ENCODE measurements at places on chromosomes 1 and 21.
A peak's percentile ranks its signal among the peaks of the same experiment; 100 is the strongest.

DNA sequence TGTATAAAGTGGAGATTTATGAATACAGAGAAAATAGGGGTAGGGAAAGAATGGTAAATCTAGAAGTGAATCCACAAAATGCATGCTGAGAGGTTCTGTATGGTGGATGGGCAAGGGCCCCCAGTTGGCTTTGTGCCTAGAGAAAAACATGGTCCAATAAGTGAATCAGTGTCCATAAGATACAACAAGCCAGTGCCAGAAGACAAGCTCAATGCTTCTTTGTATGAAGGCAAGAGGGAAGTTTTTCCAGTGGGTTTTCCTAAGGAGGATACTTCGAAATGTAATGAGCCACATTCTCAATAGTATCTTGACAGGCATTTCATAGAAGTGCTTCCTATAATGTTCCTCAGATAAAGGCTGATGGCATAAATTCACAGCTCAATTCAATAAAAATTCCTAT is 169.4 kb upstream of the HMCN1 start:
- no peak for DNase-seq
- H3K36me3 ChIP-seq = no peaks in the 10 kb centered on the region
- no peak overlapping the region for H3K27ac ChIP-seq
- no peaks in the 10 kb centered on the region for H3K27me3 ChIP-seq

DNA sequence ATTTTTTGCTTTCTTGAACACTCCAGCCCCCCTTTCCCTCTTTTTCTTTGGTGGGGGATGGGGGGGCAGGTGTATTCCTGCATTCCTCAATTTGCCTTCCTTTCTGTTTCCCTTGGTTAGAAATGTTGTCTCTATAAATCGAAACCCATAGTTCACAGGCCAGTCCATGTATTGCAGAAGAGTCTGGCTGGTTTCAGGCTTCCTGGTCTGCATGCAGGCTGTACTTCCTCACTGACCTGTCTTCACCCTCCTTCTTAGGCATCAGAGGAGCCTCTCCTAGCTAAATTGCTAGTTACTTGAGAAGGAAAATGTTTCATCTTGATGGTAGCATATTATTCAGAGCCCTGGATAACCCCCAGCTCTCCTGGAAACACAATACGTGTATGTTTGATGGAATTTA is 140.0 kb downstream of the SPATA46 start:
- no peaks in the 10 kb centered on the region for H3K36me3 ChIP-seq
- no peak overlapping the region for H3K27ac ChIP-seq
- peaks cover 20% of the 10 kb centered on the region for H3K27me3 ChIP-seq
- no peak overlapping the region for H3K4me3 ChIP-seq

GRCh38 chr1:92755541-92756461 is 29.1 kb downstream of the EVI5 start:
- no peak overlapping the region for H3K27ac ChIP-seq
- H3K4me1 ChIP-seq = peaks cover 2% of the 10 kb centered on the region
- DNase-seq = no peak
- peaks cover 8% of the 10 kb centered on the region for H3K36me3 ChIP-seq
- no peaks in the 10 kb centered on the region for H3K27me3 ChIP-seq
- no peak overlapping the region for H3K4me3 ChIP-seq

- no peak overlapping the region for H3K27ac ChIP-seq
- no peaks in the 10 kb centered on the region for H3K27me3 ChIP-seq
- no peaks in the 10 kb centered on the region for H3K4me1 ChIP-seq
- H3K36me3 ChIP-seq = peaks cover 44% of the 10 kb centered on the region
- H3K4me3 ChIP-seq = no peak overlapping the region
These were observed 122.8 kb downstream of the SDCCAG8 start for GRCh38 chr1:243378669-243379068.

- no peak overlapping the region for H3K27ac ChIP-seq
- peaks cover 43% of the 10 kb centered on the region for H3K4me1 ChIP-seq
These were observed 5.7 kb upstream of the ADGRB2 start for GRCh38 chr1:31769720-31770390.

- H3K36me3 ChIP-seq = peaks cover 23% of the 10 kb centered on the region
- no peaks in the 10 kb centered on the region for H3K27me3 ChIP-seq
- DNase-seq = no peak
- H3K4me3 ChIP-seq = no peak overlapping the region
These were observed 172.7 kb downstream of the PATJ start for GRCh38 chr1:61914823-61915482.

DNA sequence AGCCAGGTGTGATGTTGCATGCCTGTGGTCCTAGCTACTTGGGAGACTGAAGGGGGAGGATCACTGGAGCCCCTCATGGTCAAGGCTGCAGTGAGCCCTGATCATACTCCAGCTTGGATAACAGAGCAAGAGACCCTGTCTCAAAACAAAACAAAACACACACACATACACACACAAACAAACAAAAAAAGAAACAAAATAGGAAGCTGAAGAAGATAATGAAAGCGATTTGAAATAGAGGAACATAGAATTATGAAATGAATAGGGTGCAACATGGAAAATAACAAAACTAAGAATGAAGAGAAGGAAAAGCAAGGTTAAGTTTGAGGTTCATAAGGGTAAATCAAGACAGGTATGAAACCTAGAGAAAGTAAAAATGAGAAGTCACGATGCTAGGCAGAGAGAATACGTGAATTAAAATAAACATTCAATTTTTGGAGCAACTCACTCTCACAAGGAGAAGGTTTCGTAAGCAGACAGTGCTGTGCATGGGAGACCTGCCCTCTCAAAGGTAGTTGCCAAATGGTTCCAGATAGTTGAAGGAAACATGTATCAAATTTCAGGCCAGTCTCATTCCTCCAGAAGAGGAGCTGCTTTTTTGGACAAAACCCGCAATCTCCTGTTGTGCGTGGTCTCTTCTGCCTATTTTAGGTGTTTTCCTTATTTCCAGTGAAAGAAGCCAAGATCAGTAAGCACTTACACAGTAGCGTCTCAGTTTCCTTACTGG is 3.3 kb downstream of the CD46 start:
- H3K27me3 ChIP-seq = no peaks in the 10 kb centered on the region
- H3K4me3 ChIP-seq = no peak overlapping the region

- no peak overlapping the region for H3K4me3 ChIP-seq
- no peak overlapping the region for H3K27ac ChIP-seq
- DNase-seq = no peak
- no peaks in the 10 kb centered on the region for H3K36me3 ChIP-seq
- H3K27me3 ChIP-seq = no peaks in the 10 kb centered on the region
- H3K4me1 ChIP-seq = peaks cover 2% of the 10 kb centered on the region
These were observed 101.7 kb upstream of the HAO2 start for GRCh38 chr1:119266858-119267257.

GRCh38 chr1:179091691-179092165 is 9.9 kb downstream of the TOR3A start:
- peaks cover 86% of the 10 kb centered on the region for H3K36me3 ChIP-seq
- DNase-seq = no peak
- H3K4me3 ChIP-seq = no peak overlapping the region
- peaks cover 33% of the 10 kb centered on the region for H3K4me1 ChIP-seq
- no peak overlapping the region for H3K27ac ChIP-seq

GRCh38 chr1:85692730-85693314 is 15.4 kb downstream of the ZNHIT6 start:
- H3K4me1 ChIP-seq = no peaks in the 10 kb centered on the region
- H3K27me3 ChIP-seq = no peaks in the 10 kb centered on the region
- no peak overlapping the region for H3K27ac ChIP-seq
- peaks cover 63% of the 10 kb centered on the region for H3K36me3 ChIP-seq
- H3K4me3 ChIP-seq = no peak overlapping the region

GRCh38 chr1:195789321-195789720 is 818.9 kb downstream of the KCNT2 start:
- H3K27ac ChIP-seq = no peak overlapping the region
- H3K4me1 ChIP-seq = no peaks in the 10 kb centered on the region
- H3K4me3 ChIP-seq = no peak overlapping the region
- no peak for DNase-seq
- H3K36me3 ChIP-seq = no peaks in the 10 kb centered on the region

DNA sequence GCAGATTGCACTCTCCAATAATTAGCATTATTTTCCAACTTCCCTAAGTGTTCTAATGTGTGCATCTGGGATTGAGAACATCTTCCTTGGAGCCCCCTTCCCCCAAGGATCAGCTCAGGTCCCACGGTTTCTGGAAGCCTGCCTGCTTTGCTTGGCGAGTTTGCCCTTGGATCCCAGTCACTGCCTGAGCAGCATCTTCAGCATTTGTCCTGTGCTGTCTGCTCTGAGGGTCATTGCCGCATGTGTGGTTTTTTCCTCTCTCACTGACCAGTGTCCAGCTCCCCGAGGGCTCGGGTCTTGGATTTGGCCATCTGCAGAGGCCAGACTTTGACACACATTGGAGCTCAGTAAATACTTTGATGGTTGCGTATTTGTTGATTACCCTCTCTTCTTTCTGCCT is 18.1 kb downstream of the VANGL2 start:
- peaks cover 2% of the 10 kb centered on the region for H3K36me3 ChIP-seq
- no peak overlapping the region for H3K4me3 ChIP-seq
- no peaks in the 10 kb centered on the region for H3K27me3 ChIP-seq
- no peaks in the 10 kb centered on the region for H3K4me1 ChIP-seq

DNA sequence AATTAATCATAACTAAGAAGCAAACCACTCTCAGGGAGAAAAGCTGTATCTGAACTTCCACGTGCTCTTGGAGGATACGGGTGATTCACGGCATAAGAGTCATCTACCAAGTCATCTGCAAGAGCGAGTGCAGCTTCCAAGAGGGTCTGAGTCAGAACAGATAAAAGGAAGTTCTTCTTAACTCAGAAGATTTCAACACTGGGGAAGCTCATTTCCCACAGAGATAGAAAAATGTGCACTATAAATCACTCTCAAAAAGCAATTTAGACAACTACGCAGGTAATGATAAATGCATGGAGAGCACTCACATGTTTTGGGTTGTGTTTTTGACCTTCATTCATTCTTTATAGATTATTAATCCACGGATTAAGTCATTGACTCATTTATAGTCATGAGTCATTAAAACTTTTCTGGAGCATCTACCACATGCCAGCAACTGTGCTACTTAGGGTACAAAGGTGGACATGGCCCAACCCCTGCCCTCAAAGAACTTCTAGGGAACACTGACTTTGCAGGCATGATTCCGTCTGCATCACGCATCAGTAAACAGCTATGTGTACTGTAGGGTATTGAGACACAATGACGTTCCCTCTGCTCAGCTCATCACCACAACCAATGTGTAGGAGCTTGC is 20.8 kb downstream of the KCNJ15 start:
- no peaks in the 10 kb centered on the region for H3K27me3 ChIP-seq
- H3K4me3 ChIP-seq = no peak overlapping the region
- no peaks in the 10 kb centered on the region for H3K36me3 ChIP-seq
- H3K4me1 ChIP-seq = no peaks in the 10 kb centered on the region
- DNase-seq = no peak

GRCh38 chr21:37281993-37282392 is 14.9 kb upstream of the VPS26C start:
- no peak overlapping the region for H3K27ac ChIP-seq
- no peak for DNase-seq
- H3K4me1 ChIP-seq = no peaks in the 10 kb centered on the region
- peaks cover 2% of the 10 kb centered on the region for H3K27me3 ChIP-seq
- H3K4me3 ChIP-seq = peak overlapping the region; percentile 68
- no peaks in the 10 kb centered on the region for H3K36me3 ChIP-seq

- no peak overlapping the region for H3K27ac ChIP-seq
- no peak for DNase-seq
- no peak overlapping the region for H3K4me3 ChIP-seq
- H3K27me3 ChIP-seq = peaks cover 67% of the 10 kb centered on the region
These were observed 1.0 kb downstream of the EPHA10 start for GRCh38 chr1:37763791-37764413.

DNA sequence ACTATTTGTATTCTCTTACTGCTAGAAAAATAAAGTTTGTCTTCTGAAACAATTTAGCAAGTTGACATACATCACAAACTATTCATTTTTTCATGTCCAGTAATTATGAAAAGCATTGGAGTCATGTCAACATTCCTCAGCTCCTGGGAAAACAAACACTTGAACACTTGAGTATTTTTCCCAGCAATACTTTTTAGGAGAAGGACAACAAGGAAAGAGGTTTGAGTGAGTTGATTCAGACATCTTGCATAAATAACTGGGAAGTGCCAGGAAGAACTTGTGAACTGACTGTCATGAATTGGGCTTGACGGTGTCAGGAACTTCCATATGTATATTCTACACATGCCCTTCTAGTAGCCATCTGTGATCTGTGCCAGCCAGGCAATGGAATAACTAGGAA is 195.6 kb downstream of the HMCN1 start:
- H3K27ac ChIP-seq = no peak overlapping the region
- no peak for DNase-seq
- no peak overlapping the region for H3K4me3 ChIP-seq
- no peaks in the 10 kb centered on the region for H3K36me3 ChIP-seq
- peaks cover 6% of the 10 kb centered on the region for H3K27me3 ChIP-seq

DNA sequence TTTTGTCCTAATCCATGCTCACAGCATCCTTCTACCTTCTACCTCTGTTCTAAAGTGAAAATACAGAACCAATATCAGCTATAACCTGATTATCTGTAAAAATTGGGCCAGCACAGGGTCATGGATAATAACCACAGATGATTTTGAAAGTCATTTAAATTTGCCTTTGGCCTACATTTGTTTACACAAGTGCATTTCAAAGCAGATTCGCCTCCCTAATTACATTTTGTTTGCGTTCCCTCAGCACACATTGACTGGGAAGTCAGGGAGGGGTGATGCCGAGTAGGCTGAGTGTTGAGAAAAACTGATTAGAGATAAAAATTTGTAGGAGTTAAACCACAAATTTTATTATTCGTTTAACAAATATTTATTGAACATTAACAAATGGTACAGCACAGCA is 19.2 kb upstream of the RGS8 start:
- peaks cover 10% of the 10 kb centered on the region for H3K27me3 ChIP-seq
- no peak for DNase-seq
- no peaks in the 10 kb centered on the region for H3K36me3 ChIP-seq
- H3K27ac ChIP-seq = no peak overlapping the region

GRCh38 chr1:219798283-219799030 is 129.9 kb downstream of the SLC30A10 start:
- no peak overlapping the region for H3K4me3 ChIP-seq
- no peak overlapping the region for H3K27ac ChIP-seq
- DNase-seq = no peak
- H3K27me3 ChIP-seq = peaks cover 17% of the 10 kb centered on the region

DNA sequence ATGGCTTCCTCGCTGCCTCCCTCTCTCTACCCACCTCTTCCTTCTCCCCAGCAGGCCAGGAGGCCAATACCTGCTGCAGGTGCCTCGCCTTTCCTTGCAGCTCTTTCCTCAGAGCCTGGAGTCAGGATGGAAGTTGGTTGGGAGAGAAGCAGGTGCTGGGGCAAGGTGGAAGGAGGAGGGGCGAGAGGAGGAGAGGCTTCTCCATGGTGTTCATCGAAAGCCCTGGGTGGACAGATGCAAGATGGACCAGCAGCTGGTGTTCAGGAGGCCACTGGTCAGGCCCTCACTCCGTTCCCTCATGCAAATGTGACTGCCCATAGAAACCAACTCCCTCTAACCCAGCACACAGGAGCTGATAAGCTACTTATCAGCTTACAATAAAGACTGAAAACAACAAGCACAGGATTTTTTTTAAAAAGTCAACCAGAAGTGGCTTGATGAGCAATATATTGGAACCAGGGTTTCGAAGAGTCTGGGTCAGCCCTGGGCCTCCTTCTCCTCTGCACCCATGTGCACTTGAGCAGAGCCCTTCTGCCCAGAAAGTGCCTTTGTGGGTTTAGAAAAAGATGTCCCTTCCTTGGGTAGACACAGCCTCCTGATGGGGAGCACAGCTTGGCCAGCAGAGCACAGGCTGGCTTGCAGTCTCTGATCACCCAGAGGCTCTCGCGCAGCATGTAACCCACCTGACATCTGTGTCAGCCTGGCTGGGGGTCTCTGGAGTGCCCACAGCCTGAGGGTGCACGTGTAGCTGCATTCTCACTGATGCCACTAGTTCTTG is 16.6 kb upstream of the GSTM4 start:
- H3K36me3 ChIP-seq = no peaks in the 10 kb centered on the region
- H3K4me3 ChIP-seq = no peak overlapping the region
- peaks cover 31% of the 10 kb centered on the region for H3K4me1 ChIP-seq
- no peak for DNase-seq
- H3K27me3 ChIP-seq = no peaks in the 10 kb centered on the region
